ENCODE measurements at places on chromosomes 11 and 22.

DNA sequence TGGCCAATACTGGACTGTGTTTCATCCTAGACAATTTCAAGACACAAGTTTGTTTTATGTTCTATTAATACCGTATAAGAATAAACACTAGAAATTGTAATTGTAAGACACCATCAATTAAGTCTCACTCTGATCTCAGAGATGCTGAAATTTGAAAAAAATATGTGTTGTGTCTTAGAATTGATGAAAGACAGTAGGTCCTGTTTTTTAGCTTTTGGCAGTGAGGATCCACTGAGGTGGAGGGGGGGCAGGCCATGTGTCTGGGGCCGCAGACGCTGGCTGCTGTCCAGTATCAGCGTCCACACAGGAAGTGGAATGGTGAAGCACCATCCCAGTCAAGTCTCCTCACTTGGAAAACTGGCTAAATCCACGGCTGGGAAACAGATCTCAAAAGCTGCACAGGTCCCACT is 22.5 kb upstream of the ALG8 start:
- DNase-seq: peak; percentile 62

- no peak for DNase-seq
Observed at GRCh38 chr11:27894552-27894951, 194.3 kb upstream of the BDNF start.

- no peak for DNase-seq
Observed at GRCh38 chr22:28031383-28031922, 112.4 kb upstream of the PITPNB start.

- no peak for DNase-seq
Observed at GRCh38 chr11:19734171-19734570, 21.5 kb downstream of the NAV2 start.

- no peak for DNase-seq
Observed at GRCh38 chr11:33941637-33942160, 49.8 kb upstream of the LMO2 start.

DNA sequence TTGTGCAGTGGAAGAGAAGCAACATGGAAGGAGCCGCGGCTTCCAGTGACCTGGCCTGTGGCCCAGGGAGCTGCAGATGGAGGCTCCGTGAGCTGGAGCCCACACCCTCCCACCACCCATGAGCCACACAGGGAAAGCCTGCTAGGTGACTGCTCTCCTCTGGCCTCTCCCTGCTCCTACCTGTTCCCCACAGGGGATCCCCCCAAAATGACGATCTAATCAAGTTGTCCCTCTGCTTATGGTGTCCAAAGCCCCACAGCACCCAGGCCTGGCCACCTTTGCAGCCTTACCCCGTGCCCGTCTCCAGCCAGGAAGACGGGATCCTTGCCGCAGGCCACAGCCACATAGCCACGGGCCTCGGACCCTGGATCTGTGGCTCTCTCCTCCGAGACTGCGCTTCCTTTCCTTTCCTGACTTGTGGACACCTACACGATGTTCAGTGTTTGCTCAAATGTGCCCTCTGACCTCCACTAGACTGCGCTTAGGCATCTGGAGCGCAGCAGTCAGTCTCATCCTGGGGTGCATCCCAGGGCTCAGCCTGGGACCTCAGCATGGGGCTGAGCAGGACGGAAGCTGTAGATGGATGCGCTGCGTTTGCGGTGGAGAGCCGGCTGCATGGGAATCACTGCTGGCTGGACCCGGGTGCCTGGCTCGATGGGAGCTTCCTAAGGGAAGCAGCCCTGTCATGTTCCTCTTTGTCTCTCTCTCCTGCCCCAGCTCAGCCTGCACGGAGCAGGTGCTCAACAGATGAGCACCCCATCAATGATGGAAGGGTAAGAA is 133.3 kb downstream of the ST3GAL4 start:
- no peak for DNase-seq

- DNase-seq: no peak
Observed at GRCh38 chr11:93845181-93846092, 5.0 kb downstream of the VSTM5 start.

- peak; percentile 76 for DNase-seq
Observed at GRCh38 chr11:15819679-15820286, 536.6 kb downstream of the SOX6 start.

GRCh38 chr11:125980436-125980835 is 34.6 kb downstream of the VSIG10L2 start:
- no peak for DNase-seq

DNA sequence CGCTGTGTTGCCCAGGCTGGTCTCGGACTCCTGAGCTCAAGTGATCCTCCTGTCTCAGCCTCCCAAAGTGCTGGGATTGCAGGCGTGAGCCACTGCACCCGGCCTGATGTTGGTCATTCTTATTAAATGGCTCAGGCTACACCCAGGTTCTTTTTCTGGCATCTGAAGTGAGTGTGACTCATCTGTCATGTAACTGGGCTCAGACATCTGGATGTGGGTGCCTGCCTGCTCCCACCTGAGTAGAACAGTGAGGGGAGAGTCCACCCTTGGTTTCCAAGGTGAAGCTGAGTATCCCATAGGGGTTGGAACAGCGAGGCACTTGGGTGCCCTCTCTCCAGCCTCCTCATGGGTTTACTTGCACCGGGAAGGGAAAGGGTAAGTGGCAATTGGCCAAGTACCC is 36.7 kb upstream of the EIF3D start:
- DNase-seq: no peak

GRCh38 chr11:122782222-122782621 is 56.1 kb upstream of the CRTAM start:
- DNase-seq: no peak

DNA sequence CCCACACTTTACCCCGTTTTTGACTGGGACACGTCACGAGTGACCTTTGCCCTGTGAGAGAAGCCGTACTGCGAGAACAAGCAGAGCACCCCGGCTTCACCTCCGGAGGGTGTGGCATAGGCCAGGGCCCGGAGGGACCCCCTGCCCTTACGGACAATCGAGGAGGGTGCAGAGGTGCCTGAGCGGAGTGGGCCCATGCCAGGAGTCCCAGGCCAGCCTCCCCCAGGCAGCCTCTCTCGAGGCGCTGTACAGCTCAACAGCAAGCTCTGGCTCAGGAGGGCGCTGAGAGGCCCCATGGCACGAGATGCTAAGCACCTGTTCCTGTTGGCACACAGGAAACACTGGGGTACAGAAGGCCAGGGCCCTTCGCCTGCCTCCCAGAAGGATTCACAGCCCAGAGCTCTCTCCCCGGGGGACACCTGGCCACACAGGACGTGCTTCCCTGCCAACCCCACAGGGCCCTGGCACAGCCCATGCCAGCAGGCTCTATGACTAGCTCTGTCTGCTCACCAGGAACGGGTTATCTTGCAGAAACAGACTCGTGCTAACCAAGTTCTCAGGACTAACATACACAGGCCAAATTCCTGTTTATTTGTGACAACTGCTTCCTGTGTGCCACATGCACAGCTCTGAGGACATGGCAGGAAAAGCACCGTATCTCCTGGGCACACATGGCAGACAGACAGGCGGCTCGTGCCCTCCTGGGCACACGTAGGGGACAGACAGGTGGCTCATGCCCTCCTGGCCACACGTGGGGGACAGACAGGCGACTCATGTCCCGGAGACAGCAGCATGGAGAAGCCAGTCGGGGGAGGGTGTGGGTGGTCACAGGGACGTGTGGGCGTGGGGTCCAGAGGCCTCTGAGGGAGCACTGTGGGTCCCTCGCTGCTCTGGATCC is 11.6 kb downstream of the TOLLIP start:
- DNase-seq: peak; percentile 21

DNA sequence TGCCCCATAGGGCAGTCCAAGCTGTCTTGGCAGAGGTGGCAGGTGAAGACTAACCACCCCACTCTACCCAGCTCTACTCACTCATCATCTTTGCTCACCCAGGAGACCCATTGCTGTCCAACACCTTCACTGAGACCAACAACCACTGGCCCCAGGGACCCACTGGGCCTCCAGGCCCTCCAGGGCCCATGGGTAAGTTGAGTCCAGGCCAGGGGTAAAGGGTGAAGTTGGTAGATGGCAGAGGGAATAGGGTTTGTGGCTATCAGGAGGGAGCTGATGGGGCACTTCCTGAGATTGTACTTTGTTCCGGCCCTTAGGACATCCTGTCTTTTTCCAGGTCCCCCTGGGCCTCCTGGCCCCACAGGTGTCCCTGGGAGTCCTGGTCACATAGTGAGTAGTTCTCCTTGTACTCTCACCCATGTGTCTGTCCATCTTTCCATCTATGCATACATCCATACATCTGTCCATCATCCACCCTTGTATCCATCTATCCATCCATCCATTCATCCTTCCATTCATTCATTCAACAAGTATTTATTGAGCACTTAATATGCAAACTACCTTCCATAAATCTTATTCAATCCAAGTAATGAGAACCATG is 27.7 kb downstream of the EMID1 start:
- DNase-seq: no peak

GRCh38 chr11:102843489-102843888 is at the start of gene MMP3:
Gene MMP3, minus strand, starts transcription at chr11:102843609. Its CDS starts 63 bp downstream, at chr11:102843546.
- no peak for DNase-seq

DNA sequence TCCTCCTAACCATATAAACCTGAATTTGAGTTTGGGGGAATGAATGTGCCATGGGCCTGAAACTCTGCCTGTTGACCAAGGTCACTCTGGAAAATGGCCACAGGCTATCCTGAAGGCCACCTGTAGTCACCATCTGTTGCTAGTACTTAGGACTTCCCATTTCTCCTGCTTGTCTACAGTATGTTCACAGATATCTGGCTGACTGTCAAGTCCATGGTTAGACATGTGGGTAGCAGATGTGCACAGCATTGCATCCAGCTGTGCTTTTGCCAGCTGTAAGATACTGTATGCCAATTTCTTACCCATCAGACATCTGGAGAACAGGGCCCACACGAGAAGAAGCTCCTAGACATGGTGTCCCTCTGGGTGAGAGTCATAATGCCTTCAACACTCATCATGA is 475.4 kb downstream of the INSC start:
- peak; percentile 46 for DNase-seq

- DNase-seq: no peak
Observed at GRCh38 chr11:87972133-87972532, 203.1 kb downstream of the RAB38 start.

DNA sequence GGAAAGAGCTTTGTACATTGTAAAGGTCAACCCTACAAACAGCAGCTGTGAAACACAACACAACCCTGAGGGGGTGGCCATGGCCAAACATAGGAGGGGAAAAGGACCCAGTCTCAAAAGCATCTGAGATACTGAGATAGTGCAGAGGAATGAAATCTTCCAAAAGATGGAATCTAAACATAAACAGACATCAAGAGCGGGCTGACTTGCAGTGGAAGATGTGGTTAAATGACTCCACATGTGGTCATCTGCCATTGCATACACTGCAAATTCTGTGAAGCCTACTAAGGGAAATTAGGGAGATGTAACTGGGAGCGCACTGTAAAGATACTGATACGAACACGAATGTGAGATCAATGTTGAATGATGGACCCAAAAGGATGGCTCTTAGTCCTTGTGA is 22.0 kb downstream of the BDNF start:
- DNase-seq: no peak

- DNase-seq: no peak
Observed at GRCh38 chr11:107682171-107682570, 29.7 kb downstream of the SLN start.

DNA sequence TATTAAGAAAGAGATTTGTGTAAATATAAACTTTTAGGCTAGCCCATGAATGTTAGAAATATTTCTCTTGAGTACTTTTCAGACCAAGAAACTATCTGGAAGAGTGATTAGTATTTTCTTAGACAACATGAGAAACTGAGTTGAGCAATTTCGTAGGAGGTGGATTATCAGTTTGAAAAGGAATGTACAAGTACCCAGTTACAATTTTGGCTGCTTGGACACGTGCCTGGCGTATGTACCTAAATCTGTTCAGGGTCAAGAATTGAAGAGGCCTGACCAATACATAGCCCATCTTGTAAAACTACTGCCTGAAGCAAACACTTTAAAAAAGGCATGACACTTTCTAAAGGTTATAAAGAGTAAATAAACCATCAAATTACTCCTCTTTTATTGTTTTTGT is 71.1 kb downstream of the CCDC73 start:
- DNase-seq: no peak

GRCh38 chr22:37982938-37983859 is 1.2 kb downstream of the SOX10 start:
- DNase-seq: no peak

GRCh38 chr11:48129697-48130395 is 86.8 kb upstream of the OR4B1 start:
- DNase-seq: no peak

DNA sequence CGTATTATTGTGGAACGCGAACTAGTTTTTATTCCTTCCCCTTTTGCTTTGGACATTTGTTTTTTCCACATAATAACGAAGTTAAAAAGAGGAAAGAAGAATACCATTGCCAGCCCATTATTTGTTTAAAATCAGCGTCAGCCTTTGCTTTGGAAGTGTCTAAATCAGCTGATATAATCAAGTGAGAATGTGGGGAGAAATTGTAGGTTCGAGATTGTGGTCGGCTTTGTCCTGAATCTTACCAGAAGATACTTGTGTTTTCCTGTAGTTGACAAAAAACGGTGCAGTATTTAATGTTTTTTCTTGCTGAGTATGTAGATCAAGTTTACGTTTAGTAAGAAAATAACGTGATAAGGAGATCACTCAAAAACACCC is 935 bp downstream of the ZNF143 start:
- no peak for DNase-seq

GRCh38 chr22:24752088-24752623 is 22.4 kb downstream of the PIWIL3 start:
- no peak for DNase-seq

DNA sequence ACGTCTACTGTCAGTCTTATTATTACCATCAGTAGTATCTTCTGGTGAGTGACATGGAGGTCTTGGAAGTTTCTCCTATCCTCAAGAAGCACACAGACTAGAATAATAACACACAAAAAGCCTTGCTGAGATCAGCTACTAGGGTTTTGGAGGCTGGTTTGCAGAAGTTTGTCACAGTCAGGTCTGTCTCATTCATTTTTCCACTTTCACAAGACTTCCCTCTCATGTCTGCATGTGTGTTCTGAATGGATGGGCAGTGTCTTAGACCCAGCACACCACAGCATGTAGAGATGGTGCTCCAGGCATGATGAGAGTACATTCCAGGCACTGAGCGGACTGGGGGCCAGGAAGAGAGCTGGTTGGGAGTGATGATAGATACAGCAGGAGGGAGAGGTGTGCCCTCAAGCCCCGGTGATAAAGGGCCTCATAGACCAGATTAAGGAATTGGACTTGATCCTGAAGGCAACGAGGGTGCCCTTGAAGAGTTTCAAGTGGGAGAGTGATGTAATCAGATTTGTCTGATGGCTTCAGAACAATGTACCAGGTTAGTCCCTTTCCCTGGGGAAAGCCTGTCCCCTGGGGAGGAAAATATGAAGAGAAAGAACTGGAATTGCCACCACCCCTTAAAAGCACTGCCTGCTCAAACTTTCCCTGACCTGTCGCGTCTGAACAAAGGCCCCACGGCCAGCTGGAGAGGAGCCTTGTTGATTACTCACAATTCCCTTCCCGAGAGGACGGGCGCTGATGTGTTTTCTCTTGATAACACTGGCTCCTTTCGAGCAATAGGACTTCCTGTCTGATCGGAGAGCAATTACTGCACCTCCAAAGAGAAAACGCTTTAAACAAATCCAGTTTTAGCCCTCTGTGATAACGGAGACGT is 45.1 kb upstream of the LMO2 start:
- DNase-seq: peak; percentile 60

- DNase-seq: no peak
Observed at GRCh38 chr11:78954261-78954660, 379.6 kb upstream of the NARS2 start.

- no peak for DNase-seq
Observed at GRCh38 chr11:71305451-71306125, 53.2 kb upstream of the SHANK2 start.

- DNase-seq: peak; percentile 40
Observed at GRCh38 chr11:85752890-85753581, 57.9 kb downstream of the SYTL2 start.
